ENCODE measurements at places on chromosomes 16 and 17.

- DNase-seq: peak; percentile 51
Observed at GRCh38 chr17:28643983-28644786, 773 bp downstream of the BLTP2 start.

- DNase-seq: no peak
Observed at GRCh38 chr17:61863801-61864126, 436 bp upstream of the BRIP1 start.

- DNase-seq: no peak
Observed at GRCh38 chr17:1648173-1648962, 1.3 kb downstream of the RILP start.

DNA sequence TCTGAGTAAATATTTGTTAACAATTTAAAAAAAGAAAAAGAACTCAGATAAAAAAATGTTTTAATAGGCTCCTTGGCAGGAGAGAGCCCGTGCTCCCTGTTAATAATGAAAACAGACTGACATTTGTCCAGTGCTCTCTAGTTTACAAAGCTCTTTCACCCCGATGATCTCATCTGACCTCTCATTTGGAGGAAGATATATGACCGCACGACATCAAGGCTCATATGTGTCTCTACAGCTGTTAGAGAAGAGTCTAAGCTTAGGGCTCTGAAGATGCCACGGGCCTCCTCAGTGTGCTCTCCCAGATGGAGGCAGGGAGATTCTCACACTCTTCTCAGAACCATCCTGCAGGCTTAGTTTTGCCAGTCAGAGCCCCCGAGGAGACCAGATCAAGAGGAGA lies 280.8 kb upstream of the IRX5 start:
- no peak for DNase-seq

- DNase-seq: no peak
Observed at GRCh38 chr16:711084-711483, 3.8 kb upstream of the METRN start.

GRCh38 chr17:21089933-21090901 lies 36.5 kb upstream of the DHRS7B start:
- DNase-seq: no peak

GRCh38 chr17:42895185-42895555 lies 5.4 kb upstream of the G6PC1 start:
- no peak for DNase-seq

GRCh38 chr16:4093495-4094126 lies 22.6 kb downstream of the ADCY9 start:
- DNase-seq: no peak

GRCh38 chr16:67926181-67926750 lies 5.4 kb downstream of the CTRL start:
- DNase-seq: no peak

DNA sequence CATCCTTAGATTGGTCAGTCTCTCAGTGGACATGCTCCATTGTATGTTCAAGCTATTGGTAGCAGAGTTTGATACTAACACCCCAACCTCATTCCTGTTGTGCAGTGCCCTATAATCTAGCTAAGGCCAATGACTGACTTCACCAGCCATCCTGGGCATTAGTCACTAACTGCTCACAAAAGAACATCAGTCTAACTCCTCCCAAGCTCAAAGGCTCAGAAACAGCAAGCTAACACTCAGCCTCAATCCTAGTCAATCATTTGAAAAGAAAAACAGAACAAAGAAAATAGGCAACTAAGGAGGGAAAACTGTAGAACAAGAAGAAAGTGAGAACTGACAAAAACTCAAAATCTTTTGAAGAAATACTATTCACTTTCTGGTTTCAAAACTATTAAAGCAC lies 199.1 kb upstream of the C17orf78 start:
- no peak for DNase-seq

GRCh38 chr17:15909481-15909991 lies 35.4 kb upstream of the ADORA2B start:
- no peak for DNase-seq

GRCh38 chr17:8494506-8495111 lies 58.9 kb downstream of the NDEL1 start:
- DNase-seq: no peak

GRCh38 chr16:14284930-14285512 lies 213.9 kb downstream of the MRTFB start:
- no peak for DNase-seq

DNA sequence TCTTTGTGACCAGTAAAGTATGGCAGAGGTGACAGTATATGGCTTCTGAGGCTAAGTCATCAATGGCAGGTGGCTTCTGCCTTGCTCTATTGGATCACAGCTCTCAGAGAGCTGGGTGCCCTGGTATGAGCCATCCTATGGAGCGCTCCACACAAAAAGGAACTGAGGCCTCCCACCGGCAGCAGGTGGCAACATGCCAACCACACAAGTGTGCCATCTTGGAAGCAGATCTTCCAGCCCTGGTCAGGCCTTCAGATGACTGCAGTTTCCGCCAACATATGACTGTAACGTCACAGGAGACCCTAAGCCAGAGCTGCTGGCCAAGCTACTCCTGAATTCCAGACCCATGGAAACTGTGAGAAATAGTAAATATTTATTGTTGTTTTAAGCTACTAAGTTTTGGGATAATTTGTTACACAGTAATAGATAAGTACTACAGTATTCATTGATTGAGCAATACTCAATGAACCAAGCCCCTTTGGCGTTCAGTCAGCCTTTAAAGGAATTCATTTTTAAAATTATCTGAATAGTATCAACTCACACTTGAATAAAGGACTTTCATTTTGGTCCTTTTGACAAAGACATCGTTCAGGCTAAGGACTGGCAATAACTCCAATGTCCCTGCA lies 69.4 kb upstream of the LHX1 start:
- DNase-seq: no peak

GRCh38 chr17:55479903-55480302 lies 31.3 kb downstream of the SMIM36 start:
- no peak for DNase-seq

GRCh38 chr16:24846548-24847357 lies 990 bp downstream of the SLC5A11 start:
- no peak for DNase-seq

DNA sequence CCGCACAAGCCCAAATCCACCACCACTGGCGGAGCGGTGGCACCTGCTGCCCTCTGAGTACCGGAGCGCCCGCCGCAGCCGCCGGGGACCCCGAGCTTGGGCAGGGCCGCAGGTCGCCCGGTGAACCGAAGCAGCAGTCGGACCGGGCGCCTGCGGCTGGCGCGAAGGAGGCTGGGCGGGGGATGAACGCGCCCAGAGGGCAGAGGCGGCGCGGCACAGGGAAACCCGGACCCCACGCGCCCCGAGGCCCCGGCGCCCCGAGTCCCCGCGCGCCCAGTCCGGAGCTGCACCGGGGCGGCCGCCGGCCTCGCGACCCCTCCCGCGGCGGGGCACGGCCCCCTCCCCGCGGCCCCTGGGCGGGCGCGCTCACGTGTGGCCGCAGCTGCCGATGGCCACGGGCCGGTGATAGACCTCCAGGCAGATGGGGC lies 393 bp downstream of the RNF166 start:
- DNase-seq: no peak

- no peak for DNase-seq
Observed at GRCh38 chr17:34117811-34118210, 137.3 kb upstream of the CCL2 start.

DNA sequence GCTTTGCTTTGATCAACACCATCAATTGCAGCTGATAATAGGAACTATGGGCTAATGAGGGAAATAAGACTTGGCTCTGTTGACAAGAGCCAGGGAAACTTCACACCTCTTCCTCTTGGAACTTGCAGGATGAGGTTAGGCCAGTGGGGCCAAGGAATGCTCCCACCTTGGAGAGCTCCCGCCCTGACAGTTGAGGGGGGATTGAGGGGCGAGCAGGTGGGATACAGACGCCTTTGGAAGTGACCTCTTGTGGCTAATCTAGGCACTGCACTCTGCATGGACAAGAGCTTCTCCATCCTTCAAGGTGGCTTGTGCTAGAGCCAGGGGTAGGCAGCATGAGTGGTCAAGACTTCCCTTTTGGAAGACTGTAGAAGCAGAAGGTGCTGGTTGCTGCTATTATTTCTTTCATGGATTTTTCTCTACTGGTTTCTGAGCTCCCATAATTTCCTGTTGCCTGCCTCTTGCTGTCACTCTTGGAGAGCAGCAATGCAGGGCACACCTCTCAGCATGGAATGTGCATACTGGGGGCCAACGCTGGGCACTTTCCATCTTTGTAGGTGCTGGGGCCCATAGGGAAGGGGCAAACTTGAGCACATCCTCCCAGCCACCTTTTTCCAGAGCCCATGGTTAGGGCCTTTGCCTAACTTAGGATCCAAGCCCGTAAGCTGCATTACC lies 2.3 kb upstream of the PHF12 start:
- DNase-seq: peak; percentile 28

- DNase-seq: no peak
Observed at GRCh38 chr16:70740914-70741782, 55.3 kb upstream of the MTSS2 start.

GRCh38 chr17:40351359-40352236 lies 12.9 kb downstream of the GJD3 start:
- DNase-seq: no peak

DNA sequence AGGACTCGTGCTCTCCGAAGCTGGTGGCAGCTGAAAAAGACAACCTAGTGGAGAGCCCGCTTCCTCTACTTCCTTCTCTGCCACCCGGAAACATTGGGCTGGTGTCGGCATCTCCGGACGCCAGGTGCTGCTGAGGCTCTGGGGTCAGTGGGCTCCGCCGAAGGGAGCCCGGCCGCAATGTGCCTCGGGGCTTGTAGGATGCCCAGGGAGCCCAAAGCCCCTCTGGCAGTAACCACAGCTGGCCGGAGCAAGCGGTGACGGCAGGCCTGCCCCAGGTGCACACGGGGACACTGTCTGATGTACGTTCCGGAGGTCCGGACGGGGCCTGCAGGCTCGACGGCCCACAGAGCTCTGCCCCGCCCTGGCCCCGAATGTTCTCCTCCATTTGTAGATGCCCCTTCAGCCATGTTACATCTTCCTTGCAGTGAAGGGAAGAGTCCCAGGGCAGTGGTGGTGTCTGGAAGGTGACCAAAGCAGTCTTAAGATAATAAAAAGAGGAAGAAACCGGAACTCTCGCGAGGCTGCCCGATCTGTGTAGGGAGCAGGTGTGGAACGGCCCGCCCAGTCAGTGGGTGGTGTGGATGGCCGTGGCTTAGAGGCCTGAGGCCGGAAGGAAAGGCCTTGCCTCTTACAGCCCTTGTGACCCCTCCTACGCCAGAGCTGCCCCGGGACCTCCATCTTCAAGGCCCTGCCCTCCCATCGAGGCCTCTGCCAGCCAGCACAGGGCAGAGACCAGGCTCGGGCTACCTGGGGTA lies 22.6 kb downstream of the NDUFAF8 start:
- no peak for DNase-seq

DNA sequence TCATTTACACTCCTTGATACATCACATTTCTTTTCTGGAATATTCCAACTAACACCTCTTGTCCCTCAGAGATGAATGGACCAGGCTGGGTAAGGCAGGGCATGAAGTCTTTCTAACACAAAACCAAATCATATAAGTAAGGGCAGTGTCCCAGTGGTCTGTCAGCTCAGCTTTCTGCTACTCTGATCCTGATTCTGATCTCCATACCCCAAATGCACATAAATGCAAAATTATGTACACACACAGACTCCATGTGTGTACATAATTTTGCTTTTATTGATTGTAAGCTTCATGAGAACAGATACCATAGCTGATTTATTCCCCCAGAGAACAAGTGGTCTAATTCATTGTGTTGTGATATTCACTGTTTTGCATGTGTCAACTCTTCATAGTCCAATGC lies 47.9 kb downstream of the NOG start:
- DNase-seq: no peak

DNA sequence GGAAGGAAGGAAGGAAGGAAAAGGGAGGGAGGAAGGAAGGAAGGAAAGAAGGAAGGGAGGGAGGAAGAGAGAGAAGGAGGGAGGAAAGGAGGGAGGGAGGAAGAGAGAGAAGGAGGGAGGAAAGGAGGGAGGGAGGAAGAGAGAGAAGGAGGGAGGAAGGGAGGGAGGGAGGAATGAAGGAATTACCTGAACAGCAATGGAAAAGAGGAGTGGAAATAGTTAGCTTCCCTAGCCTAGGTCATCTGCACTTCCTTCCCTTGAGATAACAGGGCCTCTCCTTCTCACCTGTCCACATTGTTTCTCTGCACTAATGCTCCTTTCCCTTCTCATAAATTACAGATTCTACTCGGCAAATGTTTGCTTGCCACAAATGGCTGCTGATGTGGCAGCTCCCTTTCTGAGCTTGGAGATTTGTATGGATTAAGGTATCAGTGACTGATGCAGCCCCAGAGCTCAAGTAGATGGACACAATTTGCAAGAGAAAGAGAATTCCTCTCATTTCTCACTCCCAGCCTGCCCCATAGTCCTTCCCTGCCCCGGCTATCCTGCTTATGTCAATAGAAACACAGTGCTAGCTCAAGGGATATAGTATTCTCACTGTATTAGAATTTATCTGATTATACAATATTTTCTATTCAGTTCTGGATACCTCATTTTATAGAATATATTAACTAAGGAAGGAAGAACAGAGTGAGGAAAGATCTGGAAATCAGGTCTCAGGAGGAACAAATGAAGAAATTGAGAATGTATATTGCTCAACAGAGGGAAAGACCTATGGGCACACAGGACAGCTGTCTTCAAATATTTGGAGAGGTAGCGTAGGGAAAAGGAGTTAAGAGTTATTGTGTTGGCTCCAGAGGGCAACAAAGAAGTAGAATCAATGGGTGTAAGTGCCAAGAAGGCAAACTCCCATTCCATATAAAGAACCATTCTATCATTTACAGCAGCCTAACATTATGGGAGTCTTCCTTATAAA lies 14.6 kb downstream of the HOXB1 start:
- no peak for DNase-seq

DNA sequence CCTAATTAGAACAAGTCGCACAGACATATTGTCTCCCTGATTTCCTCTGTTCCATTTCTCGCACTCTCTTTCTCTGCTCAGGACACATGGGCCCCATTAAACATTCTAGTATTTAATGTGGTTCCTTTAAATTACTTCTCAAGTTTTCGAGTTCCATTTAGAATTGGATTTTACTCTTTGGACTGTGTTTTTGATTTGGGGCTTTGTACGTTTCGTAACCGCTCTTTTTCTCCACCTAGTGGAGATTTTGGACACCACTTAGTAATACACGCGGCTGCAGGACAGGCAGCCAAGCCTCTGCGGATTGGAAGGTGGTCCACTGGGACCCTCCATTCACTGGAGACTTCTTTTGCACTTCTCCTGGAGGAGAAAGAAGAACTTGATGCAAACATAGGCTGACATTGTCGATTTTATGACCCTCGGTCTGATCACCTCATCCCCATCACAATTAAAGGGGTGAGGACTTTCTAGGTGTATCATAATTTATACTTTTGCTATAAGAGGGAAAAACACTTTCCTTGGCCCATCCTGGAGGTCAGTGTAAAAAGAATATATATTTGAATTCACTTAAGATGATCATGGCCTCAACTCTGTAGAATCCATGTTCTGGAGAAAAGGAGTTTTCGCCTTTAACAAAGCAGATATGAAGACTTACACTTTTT lies 85.7 kb downstream of the NOG start:
- no peak for DNase-seq

Measured in substantia nigra (tissue), 51 donors.